Lower lobe of right lung (tissue), 2 donors: ENCODE measurements at places on chromosomes 2 and 18. TPM values are rescaled to one million over a fixed set of nuclear protein-coding genes. Genes with fewer than 3 reads are reported as not detected.

Gene FOXI3
- not detected for total RNA-seq

- peaks cover 58% of the 10 kb centered on the region for H3K27me3 ChIP-seq
- no peak overlapping the region for H3K27ac ChIP-seq
- DNase-seq: no peak
- peaks cover 32% of the 10 kb centered on the region for H3K4me1 ChIP-seq
These were observed 3.2 kb upstream of the CYP26B1 start for GRCh38 chr2:72150861-72151356.

- H3K4me1 ChIP-seq: no peaks in the 10 kb centered on the region
- DNase-seq: no peak
- no peak overlapping the region for H3K27ac ChIP-seq
- H3K27me3 ChIP-seq: no peaks in the 10 kb centered on the region
- H3K4me3 ChIP-seq: no peak overlapping the region
These were observed 114.9 kb downstream of the TCF4 start for GRCh38 chr18:55473058-55473457.

- H3K27me3 ChIP-seq: no peaks in the 10 kb centered on the region
- no peak for DNase-seq
- H3K36me3 ChIP-seq: no peaks in the 10 kb centered on the region
- no peak within 1 kb of the TSS for H3K27ac ChIP-seq
- no peak within 1 kb of the TSS for H3K4me3 ChIP-seq
These were observed at the start of gene ERMN for GRCh38 chr2:157325786-157326185. ERMN (minus strand) TSS chr2:157325824; CDS start chr2:157325642, 182 bp downstream.

DNA sequence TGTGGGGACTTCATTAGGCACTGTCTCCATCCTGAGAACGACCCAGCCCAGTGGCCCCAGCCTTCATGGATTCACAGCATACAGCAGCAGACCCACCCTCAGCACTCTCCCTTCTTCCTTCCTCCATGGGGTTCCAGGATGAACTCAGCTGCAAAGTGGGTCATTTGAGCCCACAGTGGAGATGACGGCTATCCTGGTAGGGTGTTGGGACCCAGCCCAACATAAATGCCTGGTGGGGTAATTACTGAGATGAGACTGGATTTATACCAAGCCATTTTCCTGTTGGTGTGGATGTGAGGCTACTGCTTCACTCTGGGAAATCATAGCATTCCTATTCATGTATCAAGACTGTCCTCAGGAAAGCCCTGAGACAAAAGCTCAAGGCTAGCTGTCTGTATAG is 536.7 kb upstream of the TNP1 start:
- no peaks in the 10 kb centered on the region for H3K36me3 ChIP-seq
- H3K27ac ChIP-seq: no peak overlapping the region
- no peaks in the 10 kb centered on the region for H3K4me1 ChIP-seq
- no peak overlapping the region for H3K4me3 ChIP-seq
- H3K27me3 ChIP-seq: no peaks in the 10 kb centered on the region

- peaks cover 4% of the 10 kb centered on the region for H3K4me1 ChIP-seq
- H3K27ac ChIP-seq: no peak overlapping the region
- H3K4me3 ChIP-seq: no peak overlapping the region
- no peaks in the 10 kb centered on the region for H3K27me3 ChIP-seq
- DNase-seq: no peak
These were observed 23.9 kb downstream of the GAREM1 start for GRCh38 chr18:32446780-32447179.

Gene ANKRD44
- 58.7 TPM for total RNA-seq

- DNase-seq: no peak
- H3K36me3 ChIP-seq: no peaks in the 10 kb centered on the region
- no peak overlapping the region for H3K4me3 ChIP-seq
These were observed 207.0 kb upstream of the FANCL start for GRCh38 chr2:58448065-58448507.

GRCh38 chr2:191862156-191862775 is 15.4 kb upstream of the CAVIN2 start:
- peaks cover 34% of the 10 kb centered on the region for H3K4me1 ChIP-seq
- H3K4me3 ChIP-seq: no peak overlapping the region
- no peak overlapping the region for H3K27ac ChIP-seq
- DNase-seq: no peak

GRCh38 chr2:223300326-223300725 is 248.3 kb downstream of the KCNE4 start:
- no peak overlapping the region for H3K27ac ChIP-seq
- no peaks in the 10 kb centered on the region for H3K4me1 ChIP-seq
- no peak overlapping the region for H3K4me3 ChIP-seq
- no peak for DNase-seq
- no peaks in the 10 kb centered on the region for H3K36me3 ChIP-seq
- no peaks in the 10 kb centered on the region for H3K27me3 ChIP-seq

DNA sequence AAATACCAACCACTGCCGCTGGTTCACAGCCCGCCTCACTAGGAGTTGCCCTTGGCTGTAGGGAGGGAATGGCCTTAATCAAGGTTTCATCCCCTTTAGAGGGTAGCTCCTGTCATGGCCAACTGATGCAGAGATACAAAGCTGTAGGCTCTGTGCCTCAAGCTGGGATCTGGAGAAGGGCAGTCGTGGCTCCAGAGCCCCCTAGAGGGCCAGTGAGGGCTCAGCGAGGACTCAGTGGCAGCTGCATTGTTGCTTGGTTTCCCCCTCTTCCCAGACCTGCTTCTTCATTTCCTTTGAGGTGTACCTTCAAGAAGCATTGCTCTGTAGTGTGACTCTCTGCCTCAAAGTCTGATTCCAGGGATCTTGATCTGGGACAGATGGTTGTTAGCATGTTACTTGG is 302.1 kb downstream of the LPIN1 start:
- H3K4me1 ChIP-seq: no peaks in the 10 kb centered on the region
- no peaks in the 10 kb centered on the region for H3K36me3 ChIP-seq
- no peak overlapping the region for H3K4me3 ChIP-seq

DNA sequence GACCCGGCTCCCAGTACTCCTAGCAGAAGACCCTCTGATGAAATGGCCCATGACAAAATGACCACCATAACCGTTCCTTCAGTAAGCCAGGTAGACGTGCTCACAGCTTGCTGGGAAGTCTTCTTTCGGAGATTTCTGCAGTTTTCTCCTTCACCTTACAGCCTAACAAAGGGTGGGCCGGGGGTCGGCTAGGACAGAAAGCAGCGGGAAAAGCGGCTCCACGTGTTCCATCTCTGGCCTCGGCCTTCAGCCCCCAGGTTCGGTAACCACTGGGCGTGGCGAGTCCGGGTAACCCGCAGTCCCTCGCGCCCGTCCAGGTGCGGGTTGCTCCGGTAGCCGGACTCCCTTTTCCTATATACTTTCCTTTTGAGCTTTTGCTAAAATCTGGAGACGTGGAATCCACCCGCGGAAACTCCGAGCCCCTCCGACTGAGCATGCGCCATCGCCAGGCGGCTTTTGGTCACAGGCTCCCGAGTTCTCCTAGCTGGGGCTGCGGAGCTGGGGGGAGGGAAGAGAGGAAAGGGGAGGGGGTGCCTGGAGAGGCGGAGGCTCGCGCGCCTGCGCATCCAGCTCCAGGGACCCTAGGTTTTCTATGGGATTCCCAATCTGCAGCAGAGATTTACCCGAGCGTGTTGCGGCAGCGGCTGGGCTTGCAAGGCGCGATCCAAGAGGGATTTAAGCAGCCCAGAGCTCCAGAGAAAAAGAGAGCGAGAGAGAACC is at the start of gene VSNL1:
Gene VSNL1, plus strand, starts transcription at position 604 of the 720 bp plus-strand sequence. CDS start 51,379 bp downstream, outside the sequence.
- H3K36me3 ChIP-seq: no peaks in the 10 kb centered on the region
- H3K4me3 ChIP-seq: peak within 1 kb of the TSS; percentile 56
- peak; percentile 71 for DNase-seq
- H3K4me1 ChIP-seq: peaks cover 5% of the 10 kb centered on the region

DNA sequence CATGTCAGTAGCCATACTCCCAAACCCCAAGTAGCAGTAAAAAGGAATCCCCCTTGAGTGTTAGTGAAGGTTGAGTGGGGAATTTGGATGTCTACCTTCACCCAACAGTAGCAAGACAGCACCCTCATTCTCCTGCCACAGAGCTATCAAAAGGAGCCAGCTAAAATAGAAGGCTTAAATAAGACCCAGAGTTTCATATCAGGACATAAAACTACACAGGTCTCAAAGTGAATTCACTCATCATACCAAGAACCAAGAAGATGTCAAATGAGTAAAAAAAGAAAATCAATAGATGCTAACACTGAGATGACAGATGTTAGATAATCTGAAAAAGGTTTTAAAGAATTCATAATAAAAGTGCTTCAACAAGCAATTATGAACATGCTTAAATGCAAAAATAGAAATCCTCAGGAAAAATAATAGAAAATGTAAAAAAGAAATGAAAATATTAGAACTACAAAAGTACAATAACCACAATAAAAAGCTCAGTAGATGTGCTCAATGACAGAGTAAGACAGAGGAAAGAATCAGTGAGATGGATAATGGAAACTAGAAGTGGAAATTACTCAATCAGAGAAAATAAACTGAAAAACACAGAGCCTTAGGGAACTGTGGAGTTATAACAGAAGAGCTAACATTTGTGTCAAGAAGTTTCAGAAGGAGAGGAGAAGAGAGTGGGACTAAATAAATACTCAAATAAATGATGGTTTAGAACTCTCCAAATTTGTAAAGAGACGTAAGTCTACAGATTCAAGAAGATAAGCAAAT is 90.5 kb downstream of the EDAR start:
- no peak for DNase-seq
- H3K36me3 ChIP-seq: no peaks in the 10 kb centered on the region
- H3K4me3 ChIP-seq: no peak overlapping the region

GRCh38 chr2:71781695-71782228 is 328.4 kb downstream of the DYSF start:
- DNase-seq: no peak
- H3K36me3 ChIP-seq: no peaks in the 10 kb centered on the region
- no peak overlapping the region for H3K4me3 ChIP-seq

- H3K27ac ChIP-seq: no peak overlapping the region
- DNase-seq: no peak
- H3K36me3 ChIP-seq: no peaks in the 10 kb centered on the region
- H3K4me3 ChIP-seq: no peak overlapping the region
- peaks cover 5% of the 10 kb centered on the region for H3K4me1 ChIP-seq
These were observed 103.8 kb upstream of the NDUFV2 start for GRCh38 chr18:8998481-8999217.

DNA sequence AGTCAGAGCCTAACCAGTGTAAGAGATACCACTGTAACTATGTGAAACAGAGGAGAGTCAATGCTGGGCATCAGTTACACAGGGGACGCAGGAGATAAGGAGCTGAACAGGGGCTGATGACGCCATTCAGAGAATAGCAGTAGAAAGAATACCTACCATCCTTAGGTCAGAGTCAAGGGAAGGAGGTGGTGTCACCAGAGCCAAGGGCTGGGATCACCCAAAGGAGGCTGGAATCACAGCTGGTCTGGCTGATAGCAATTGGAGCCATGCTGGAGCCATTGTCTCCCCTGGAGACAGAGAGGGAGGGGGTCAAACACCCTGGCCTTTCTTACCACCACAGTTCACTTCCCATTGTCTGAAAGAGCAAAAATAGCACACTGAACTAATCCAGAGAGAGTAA is 37.3 kb upstream of the C18orf32 start:
- no peak overlapping the region for H3K4me3 ChIP-seq
- H3K27me3 ChIP-seq: no peaks in the 10 kb centered on the region
- H3K27ac ChIP-seq: no peak overlapping the region
- H3K4me1 ChIP-seq: no peaks in the 10 kb centered on the region
- H3K36me3 ChIP-seq: no peaks in the 10 kb centered on the region

DNA sequence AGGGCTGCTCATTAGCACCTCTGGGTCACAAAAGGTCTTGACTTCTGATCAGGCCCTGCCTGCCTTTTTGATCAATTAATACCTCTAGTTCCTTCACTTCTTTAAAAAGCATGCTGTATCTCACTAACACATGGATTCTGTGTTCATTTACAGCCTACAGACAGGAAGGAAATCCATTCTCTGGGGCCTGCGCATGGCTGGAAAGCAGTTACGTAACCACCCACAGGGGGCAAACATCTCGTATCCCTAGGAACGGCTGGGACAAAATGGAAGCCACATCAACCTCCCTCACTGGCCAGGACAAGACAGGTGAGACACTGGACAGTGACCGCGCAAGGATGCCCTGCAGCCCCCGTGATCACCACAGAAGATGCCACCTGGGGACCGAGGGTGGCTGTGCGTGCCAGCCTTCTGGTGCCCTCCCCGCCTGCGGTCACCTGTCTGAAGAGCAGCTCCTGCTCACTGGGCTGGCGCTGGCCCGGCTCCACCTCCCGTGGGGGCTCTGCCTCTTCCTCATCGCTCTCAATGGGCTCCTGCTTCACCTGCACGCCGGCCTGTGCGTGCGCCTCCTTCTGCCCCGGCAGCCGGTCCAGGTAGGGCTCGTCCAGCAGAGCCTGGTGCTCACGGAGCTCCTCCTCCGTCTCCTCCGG is 266.9 kb downstream of the TWIST2 start:
- H3K4me1 ChIP-seq: peaks cover 20% of the 10 kb centered on the region
- H3K4me3 ChIP-seq: no peak overlapping the region
- H3K27me3 ChIP-seq: no peaks in the 10 kb centered on the region
- DNase-seq: no peak
- peaks cover 30% of the 10 kb centered on the region for H3K36me3 ChIP-seq

- peaks cover 8% of the 10 kb centered on the region for H3K36me3 ChIP-seq
- H3K4me3 ChIP-seq: no peak overlapping the region
- H3K27ac ChIP-seq: no peak overlapping the region
- H3K27me3 ChIP-seq: no peaks in the 10 kb centered on the region
These were observed 8.6 kb downstream of the OXER1 start for GRCh38 chr2:42755191-42755880.

GRCh38 chr2:54041135-54041534 is 70.3 kb upstream of the PSME4 start:
- no peaks in the 10 kb centered on the region for H3K27me3 ChIP-seq
- no peak overlapping the region for H3K27ac ChIP-seq
- H3K36me3 ChIP-seq: no peaks in the 10 kb centered on the region
- DNase-seq: no peak
- H3K4me1 ChIP-seq: no peaks in the 10 kb centered on the region

DNA sequence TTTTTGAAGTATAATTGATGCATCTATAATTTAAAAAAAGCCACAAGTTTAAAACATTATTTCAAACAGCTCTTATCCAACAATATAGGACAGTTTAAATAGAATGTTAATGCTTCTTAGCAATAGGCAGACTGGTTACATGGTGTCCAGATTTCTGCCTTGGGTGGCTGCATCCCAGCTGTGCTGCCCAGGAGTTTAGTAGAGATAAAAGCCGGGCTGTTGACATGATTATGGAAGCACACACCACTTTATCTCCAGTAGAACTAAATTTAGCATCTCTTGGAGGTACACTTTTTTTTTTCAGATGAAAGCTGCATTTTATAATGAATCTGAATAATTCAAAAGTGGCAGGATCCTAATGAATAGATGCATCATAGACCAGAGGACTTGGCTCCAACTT is 309.7 kb downstream of the PLCL1 start:
- H3K27ac ChIP-seq: no peak overlapping the region
- DNase-seq: no peak
- no peaks in the 10 kb centered on the region for H3K27me3 ChIP-seq
- H3K36me3 ChIP-seq: no peaks in the 10 kb centered on the region

- peaks cover 26% of the 10 kb centered on the region for H3K27me3 ChIP-seq
- no peak overlapping the region for H3K4me3 ChIP-seq
- H3K27ac ChIP-seq: no peak overlapping the region
- peaks cover 6% of the 10 kb centered on the region for H3K4me1 ChIP-seq
- H3K36me3 ChIP-seq: no peaks in the 10 kb centered on the region
- no peak for DNase-seq
These were observed 176.3 kb downstream of the INHBB start for GRCh38 chr2:120522151-120522751.

GRCh38 chr2:162155093-162155492 is 3.0 kb upstream of the GCG start:
- H3K4me3 ChIP-seq: no peak overlapping the region
- H3K36me3 ChIP-seq: no peaks in the 10 kb centered on the region
- no peak for DNase-seq
- peaks cover 6% of the 10 kb centered on the region for H3K27me3 ChIP-seq

Gene NEB
- total RNA-seq: 0.83 TPM

GRCh38 chr18:48954886-48955819 is 4.4 kb upstream of the SMAD7 start:
- peaks cover 40% of the 10 kb centered on the region for H3K4me1 ChIP-seq
- H3K27me3 ChIP-seq: no peaks in the 10 kb centered on the region
- peak overlapping the region; percentile 80 for H3K27ac ChIP-seq
- no peak overlapping the region for H3K4me3 ChIP-seq
- H3K36me3 ChIP-seq: no peaks in the 10 kb centered on the region
